ENCODE measurements at places on chromosomes 2 and 18.

DNA sequence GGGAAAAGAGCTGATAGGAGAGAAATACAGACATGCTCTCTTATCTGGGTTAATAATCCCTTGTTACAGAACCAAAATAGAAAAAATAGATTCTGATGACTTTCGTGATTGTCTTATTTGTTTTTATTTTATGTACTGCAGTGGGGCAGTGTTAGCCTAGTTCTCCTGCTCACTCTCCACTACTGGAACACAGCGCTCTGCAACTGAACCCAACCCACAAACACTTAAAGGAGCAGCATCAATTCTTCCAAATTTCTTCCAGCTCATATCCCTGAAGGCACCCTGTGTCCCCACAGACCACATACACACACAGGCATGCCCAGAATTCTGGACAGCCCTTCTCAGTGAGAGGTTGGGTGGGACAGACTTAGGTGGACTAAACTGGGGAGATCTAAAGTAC, 160.6 kb downstream of the SS18 start:
- DNase-seq = no peak

DNA sequence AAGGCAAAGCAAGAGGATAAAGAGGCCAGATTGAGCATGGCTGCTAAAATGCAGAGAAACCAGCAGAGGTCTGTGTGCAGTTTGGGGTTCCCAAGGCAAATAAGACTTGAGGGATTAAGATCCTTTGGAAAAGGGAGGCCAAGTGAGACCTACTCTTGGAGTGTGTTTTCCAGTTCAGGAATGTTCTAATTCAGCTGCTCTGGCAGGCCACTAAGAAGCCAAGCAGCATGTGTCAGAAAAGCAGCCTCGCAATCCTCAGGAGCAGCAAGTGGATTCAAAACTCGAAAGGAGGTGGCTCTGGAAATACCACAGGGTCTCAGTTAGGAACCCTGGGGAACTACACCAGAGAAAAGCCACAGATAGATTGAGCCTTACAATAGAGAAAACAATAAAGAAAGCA, 569.2 kb downstream of the METTL4 start:
- no peak for DNase-seq

DNA sequence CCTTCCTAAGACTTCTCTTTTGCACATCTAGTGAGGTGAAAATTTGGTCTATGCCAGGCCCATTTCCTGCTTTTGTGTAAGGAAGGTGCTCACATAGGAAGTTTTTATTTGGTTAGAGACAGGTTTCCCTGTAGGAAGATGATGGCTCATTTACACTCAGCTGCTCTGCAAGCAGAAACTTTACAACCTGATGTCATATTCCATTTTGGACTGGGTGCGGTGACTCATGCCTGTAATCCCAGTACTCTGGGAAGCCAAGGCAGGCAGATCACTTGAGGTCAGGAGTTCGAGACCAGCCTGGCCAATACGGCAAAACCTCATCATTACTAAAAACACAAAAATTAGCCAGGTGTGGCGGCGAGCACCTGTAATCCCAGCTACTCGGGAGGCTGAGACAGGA, 35.8 kb downstream of the CASP10 start:
- DNase-seq = no peak

DNA sequence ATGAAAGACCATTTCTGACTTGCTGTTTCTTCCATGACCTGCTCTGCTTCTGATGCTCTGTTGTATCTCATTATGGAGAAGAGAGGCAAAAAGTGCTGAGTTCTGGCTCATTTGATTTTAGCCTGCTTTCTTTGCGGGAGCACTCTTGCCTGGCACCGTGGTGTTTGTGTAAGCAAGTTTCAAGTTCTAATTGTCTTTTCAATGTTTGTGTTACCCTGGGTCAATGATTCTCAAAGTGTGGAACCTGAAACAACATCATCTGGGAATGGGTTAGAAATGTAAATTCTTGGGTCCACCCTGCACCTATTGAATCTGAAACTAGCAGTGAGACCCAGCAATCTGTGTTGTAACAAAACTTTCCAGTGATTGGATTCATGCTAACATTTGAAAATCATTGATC, 85.5 kb upstream of the STON1 start:
- DNase-seq = no peak

- DNase-seq = peak; percentile 51
Measured at GRCh38 chr18:5296706-5297320, 1.3 kb upstream of the ZBTB14 start.

- no peak for DNase-seq
Measured at GRCh38 chr2:26347286-26347865, 787 bp upstream of the ADGRF3 start.
